ENCODE measurements at places on chromosomes 7 and 10.

- DNase-seq: no peak
Measured at GRCh38 chr10:131475803-131476202, 164.3 kb upstream of the TCERG1L start.

GRCh38 chr10:67818323-67818722, 19.7 kb downstream of the DNAJC12 start:
- DNase-seq: peak; percentile 16

DNA sequence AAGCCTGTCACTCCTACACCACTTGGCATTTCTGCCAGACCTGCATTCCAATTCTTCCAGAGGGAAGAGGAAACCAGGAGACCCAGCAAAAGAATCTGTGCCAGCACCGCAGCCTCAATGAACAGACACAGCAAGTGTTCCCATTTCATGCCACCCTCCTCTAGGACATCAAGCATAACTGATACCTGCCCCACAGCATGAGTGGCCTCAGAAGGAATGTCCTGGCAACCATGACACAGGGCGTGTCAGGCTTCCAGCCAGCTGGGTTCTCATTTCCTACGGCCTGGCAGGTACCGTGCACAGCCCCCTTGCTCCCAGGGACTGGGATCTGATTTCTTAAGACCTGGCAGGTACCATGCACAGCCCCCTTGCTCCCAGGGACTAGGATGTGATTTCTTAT, 7.8 kb downstream of the MAD1L1 start:
- no peak for DNase-seq

DNA sequence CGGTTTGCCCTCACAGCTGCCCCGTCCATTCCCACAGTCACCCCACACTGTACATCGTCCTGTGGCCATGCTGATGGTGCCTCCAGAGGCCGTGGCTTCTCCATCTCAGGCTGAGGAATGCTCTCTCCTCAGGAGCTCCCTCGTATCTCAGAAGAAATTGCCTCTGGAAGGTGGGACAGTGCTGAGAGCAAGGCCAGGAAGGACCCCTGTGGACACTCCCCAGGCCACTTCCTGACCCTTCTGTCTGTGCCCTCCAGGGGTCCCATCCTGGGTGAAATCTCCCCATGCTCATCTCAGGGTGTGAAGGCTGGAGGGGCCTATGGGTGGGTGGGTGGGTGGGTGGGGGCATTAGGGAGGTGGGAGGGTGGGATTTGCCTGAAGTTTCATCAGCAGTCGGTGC, 454.3 kb downstream of the PLXNA4 start:
- DNase-seq: no peak

DNA sequence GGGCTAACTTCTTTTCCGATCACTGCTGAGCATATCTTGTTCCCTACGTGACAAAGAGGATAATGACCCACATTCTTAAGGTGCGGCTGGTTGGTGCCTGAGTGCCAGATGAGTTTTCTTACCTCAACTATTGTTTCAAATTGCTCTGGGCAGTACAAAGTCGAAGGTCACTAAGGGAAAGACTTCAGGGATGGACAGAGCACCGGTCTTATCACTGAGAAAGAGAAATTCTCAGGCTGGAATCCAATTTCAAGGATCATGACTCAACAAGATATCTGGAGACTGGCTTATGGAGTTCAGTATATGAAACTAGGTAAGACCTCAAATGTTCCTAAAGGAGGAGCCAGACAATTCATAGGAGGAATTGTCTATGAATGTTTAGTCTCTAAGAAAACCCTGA, 780.3 kb downstream of the SUGCT start:
- DNase-seq: no peak

GRCh38 chr7:114008696-114009095, 89.9 kb upstream of the PPP1R3A start:
- DNase-seq: no peak

- peak; percentile 89 for DNase-seq
Measured at GRCh38 chr10:22230158-22230833, 12.5 kb upstream of the EBLN1 start.

DNA sequence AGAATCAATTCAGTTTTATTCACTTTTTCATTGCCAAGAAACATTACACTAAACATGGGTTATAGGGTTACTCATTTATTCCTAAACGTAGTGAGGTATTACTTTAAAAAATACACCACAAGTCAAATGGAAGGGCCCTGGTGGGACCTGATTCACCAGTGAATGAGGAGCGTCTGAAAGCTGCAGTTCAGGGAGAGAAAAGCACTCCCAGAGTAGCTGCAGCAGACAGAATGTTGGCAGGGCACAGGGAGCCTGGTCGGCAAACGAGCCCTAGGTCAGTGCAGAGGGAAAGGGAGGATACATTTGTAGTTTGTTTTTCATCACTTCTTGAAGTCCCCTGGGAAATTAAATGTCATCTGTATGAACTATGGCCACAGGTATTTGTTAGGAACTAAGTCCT, 361.7 kb upstream of the ETV1 start:
- no peak for DNase-seq

GRCh38 chr7:139232904-139233303, 1.9 kb downstream of the UBN2 start:
- DNase-seq: no peak

DNA sequence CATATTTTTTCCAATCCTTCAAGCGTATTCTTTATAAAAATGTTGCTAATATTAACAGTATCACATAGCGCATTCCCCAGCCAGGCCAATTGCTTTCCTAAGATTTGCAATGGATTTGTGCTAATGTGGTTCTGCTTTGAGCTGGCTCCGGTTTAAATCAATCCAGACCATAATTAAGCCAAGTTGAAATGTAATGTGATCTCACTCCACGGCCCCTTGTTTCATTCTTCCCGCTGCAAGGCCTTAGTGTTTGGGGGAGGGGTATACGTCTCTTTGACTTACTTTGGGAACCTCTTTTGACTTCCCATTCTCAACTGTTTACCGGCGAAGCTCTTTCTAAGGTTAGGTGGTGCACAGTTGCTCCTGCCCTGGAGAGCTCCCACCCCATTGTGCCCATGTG, 86.4 kb downstream of the PRPF18 start:
- no peak for DNase-seq

- no peak for DNase-seq
Measured at GRCh38 chr10:122515022-122515424, 45.5 kb upstream of the DMBT1 start.

GRCh38 chr10:53361936-53362335, 589.4 kb upstream of the MBL2 start:
- DNase-seq: no peak

DNA sequence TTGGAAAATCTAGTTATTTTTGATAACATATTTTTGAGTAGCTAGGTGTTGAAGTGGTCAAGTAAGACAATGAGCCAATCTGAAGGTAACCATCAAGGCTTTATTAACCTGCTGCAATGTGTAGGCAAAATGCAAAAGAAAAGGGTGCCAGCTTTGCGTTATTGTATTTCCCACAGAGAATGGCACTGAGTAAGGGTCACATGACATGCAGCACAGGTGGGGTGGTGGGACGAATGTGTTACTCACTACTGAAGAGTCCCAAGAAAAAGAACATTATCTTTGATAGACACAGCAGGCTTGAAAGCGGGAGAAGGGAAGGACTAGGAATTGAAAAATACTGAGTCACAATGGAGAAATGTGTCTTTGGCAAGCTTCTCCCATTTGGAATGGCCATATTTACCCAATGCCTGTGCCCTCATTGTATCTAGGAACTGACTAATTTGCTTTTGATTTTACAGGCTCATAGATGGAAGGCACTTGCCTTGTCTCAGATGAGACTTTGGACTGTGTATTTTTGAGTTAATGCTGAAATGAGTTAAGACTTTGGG, 898.6 kb upstream of the POT1 start:
- DNase-seq: no peak

DNA sequence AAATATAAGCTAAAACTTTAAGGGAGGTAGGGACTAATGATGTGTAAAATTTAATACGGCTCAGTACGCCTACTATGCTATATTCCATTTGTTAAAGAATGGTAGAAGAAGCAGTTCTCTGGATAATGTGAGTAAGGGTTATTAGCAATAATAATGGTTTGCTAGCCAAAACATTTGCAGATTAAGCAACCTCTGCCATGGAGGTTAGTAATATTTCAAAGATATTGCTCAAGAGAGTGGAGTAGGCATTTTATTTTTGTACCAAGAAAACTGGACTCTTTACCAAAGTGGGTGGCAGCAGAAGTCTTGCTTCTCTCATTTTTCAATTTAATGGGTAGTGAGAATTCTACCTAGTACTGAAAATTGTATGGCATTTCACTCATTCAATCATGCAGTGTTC, 158.9 kb upstream of the TMEM106B start:
- DNase-seq: no peak

- no peak for DNase-seq
Measured at GRCh38 chr10:805620-806305, 116.3 kb upstream of the DIP2C start.

- DNase-seq: no peak
Measured at GRCh38 chr10:61752111-61753011, 89.6 kb downstream of the CABCOCO1 start.

GRCh38 chr7:6268023-6268900, 4.2 kb downstream of the CYTH3 start:
- DNase-seq: no peak

GRCh38 chr7:21370283-21370982, 57.5 kb upstream of the SP4 start:
- DNase-seq: no peak

GRCh38 chr10:68046642-68047041, 28.4 kb downstream of the HERC4 start:
- DNase-seq: no peak

GRCh38 chr10:129105266-129105665, 361.8 kb upstream of the MGMT start:
- no peak for DNase-seq

- peak; percentile 14 for DNase-seq
Measured at GRCh38 chr10:48983648-48984351, 44.2 kb upstream of the LRRC18 start.

- DNase-seq: no peak
Measured at GRCh38 chr7:96346293-96346953, 24.5 kb upstream of the SLC25A13 start.

- no peak for DNase-seq
Measured at GRCh38 chr10:86824151-86824550, 67.7 kb downstream of the BMPR1A start.

DNA sequence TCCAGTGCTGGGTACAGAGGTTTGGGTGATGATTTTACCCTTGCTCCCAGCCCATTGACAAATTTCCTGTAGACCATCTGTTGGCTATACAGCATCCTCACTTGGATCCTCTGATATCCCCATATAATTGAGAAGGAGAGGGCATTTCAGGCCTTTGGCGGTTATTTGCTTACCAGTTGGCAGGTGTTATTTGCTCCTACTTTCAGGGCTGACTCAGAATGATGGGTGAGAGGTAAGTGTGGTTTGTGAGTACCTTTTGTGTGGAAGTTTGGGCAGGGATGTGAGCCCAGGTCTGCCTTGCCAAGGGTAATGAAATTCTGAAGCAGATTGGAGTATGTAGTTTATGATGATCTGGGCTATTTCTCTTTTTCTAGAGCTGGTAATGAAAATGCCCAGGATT, 93.6 kb downstream of the LRMDA start:
- DNase-seq: no peak

DNA sequence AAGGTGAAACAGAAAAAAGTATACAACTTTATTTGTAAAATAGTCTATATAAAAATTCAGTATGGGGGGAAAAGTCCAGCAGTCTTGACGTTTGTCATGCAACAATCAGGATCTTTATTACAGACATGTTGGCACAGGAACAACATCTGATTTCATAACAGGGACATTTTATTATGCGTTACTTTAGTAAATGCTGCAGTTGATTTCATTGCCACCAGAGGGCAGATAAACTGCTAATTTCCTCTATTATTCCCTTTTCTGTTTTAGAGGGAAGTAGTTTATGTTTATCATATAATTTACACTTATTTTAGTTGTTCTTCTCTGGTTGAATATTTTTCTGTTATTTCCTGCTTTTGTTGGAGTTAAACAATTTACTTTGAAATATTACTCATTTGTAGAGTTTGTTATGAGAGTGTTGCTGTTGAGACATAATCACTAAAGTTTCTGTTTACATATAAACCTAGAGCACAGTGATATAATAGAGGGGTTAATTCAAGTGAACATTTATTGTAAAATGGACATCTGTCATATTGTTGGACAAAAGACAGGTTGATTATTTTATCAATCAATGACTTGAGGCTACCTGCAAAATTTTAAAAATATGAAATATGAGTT, 3.3 kb downstream of the PLXDC2 start:
- peak; percentile 83 for DNase-seq

DNA sequence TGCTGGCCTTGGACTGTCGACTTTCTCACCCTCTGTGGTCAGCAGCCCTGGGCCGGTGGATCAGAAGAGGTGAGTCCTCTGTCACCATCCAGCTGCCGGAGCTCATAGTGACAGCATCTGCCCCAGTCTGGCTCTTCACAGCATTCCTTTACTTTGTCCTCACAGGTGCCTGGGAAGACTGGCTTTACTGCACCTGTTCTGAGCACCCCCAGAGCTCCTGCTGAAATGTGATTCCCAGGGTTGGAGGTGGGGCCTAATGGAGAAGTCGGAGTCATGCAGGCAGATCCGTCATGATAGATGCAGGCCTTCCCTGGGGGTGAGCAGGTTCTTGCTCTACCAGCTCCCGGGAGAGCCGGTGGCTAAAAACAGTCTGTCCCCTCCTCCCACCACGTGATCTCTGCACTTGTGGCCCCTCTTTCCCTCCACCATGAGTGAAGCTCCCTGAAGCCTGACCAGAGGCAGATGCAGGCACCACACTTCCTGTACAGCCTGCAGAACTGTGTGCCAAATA, 171.5 kb downstream of the ZMYND11 start:
- DNase-seq: no peak

DNA sequence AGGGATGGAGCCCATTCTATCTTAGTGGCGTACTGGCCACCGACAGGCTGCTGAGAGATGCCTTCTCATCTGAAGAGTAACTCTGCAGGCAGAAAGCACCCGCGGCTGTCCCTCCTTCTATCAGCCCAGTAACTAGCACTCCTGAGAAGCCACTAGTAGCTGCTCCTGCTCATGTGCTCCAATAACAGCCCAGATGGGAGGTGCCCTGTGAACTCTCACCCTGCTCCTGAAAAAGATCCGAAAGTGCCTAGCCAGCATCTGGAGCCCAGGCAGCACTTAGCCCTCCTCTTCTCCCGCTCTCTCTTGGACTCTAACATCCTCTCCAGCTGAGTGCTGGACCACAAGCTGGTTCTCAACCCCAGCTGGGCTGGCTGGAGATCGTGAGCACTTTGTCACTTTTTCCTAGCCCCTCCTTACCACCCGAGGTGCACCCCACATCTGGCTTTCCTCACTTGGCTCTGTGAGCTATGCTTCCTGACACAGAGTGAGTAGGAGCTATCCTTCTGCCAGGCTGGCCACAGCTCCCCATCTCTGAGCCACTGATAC, 239.2 kb downstream of the GRID1 start:
- no peak for DNase-seq

- DNase-seq: no peak
Measured at GRCh38 chr7:158784270-158784669, 45.0 kb downstream of the ESYT2 start.

DNA sequence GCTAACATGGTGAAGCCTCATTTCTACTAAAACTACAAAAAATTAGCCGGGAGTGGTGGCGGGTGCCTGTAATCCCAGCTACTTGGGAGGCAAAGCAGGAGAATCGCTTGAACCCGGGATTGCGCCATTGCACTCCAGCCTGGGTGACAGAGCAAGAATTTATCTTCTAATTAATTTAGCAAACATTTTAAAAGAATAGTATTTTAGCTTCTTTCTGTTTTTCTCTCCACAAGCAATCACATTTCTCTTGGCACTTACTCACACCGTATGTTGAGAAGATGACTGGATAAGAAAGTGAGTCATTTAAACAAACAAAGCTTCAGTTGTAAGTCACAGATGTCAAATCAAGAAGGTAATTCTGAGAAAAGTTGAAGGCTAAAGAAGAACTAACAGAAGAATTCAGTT, 264.0 kb downstream of the ARL4A start:
- no peak for DNase-seq
